ENCODE measurements at places on chromosomes 5 and 9.

- no peak for DNase-seq
These were observed 190.1 kb downstream of the ESM1 start for GRCh38 chr5:54795284-54795683.

DNA sequence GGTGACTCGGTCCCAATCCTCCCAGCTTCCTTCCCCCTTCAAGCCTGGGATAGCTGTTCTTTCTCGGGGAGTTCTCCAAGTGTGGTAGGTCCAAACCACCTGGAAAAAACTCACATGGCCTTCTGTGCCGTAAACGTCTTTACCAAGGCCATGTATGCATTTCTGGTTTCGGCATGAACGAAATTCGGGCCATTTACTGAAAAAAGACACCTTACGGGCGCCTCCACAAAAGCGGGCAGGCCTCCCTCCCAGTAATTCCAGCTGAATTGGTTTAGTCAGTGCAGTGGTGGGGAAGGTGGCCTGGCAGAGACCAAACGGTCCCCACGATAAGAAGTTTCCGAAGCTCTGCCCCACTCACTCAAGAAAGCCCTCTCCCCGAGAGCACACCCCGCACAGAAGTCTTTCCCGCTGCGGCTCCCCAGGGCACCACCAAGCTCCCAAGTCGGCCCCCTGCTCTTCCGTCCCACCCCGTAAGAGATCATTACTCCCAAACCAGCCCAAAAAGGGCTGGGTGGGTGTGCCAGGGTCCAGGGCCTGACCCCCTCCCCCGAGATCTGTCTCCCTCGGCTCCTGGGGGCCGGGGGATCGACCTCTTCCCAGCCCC lies 86.3 kb upstream of the MELK start:
- peak; percentile 26 for DNase-seq

DNA sequence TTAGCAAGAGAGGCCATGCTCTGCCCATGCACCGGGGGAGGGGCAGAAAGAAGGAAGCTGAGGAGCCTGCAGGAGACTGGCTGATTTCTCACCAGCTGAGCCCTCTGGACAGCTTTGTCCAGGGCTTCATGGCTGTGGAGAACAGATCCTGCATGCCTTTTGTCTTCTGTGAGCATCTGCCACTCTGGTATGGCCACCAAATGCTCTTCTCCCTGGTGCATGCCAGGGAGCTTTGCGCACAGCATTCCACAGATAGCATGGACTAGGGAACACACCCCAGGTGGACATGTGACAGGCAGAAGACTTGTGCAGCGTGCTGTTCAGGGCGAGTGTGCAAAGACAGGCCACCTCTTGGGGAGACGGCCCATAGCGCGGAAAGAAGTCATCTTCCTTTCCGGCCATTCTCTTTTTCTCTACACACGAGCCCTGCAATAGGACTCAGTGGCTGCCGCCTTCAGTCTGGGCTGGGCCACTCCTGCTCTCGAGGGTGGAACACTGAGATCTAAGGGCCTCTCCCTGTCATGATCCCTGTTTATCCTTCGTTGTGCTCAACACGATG lies 56.7 kb downstream of the GADD45G start:
- DNase-seq: peak; percentile 50

- DNase-seq: no peak
These were observed 58.6 kb upstream of the FRRS1L start for GRCh38 chr9:109225629-109226028.

- DNase-seq: no peak
These were observed 15.5 kb upstream of the FSD1L start for GRCh38 chr9:105432247-105432842.

DNA sequence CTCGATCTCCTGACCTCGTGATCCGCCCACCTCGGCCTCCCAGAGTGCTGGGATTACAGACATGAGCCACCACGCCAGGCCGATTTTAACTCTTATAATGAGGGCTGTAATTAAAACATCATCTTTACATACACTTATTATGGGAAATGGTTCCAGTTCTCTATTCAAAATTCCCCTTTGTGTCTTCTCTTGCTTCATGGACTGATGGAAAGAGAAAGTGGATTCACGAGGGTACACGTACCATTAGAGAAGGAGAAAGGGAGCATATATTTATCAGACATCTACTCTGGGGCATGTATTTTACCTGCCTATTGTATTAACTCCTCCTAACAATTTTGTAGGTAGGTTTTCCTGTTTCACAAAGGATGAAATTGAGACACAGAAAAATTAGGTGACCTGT lies 31.1 kb downstream of the PTGS1 start:
- DNase-seq: no peak

- DNase-seq: no peak
These were observed 257.8 kb downstream of the GOLPH3 start for GRCh38 chr5:31916327-31916726.

DNA sequence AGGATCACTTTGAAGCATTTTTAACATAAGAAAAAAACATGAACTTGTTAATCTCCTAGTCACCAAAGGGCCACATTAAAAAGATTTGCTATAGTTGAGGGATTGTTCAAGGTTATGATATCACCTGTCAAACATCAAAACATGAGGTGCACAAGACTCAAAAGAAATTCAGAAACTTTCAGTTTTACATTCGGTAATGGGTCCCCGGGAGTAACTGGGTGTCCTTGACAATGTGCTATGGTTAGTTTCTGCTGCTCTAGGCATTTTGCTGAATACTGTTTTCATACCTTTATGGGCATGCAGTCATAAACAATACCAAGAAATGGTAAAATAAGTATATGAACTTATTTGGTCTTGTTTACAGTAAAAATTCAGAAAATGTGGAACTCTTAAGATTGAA lies 92.8 kb upstream of the EDIL3 start:
- DNase-seq: no peak

DNA sequence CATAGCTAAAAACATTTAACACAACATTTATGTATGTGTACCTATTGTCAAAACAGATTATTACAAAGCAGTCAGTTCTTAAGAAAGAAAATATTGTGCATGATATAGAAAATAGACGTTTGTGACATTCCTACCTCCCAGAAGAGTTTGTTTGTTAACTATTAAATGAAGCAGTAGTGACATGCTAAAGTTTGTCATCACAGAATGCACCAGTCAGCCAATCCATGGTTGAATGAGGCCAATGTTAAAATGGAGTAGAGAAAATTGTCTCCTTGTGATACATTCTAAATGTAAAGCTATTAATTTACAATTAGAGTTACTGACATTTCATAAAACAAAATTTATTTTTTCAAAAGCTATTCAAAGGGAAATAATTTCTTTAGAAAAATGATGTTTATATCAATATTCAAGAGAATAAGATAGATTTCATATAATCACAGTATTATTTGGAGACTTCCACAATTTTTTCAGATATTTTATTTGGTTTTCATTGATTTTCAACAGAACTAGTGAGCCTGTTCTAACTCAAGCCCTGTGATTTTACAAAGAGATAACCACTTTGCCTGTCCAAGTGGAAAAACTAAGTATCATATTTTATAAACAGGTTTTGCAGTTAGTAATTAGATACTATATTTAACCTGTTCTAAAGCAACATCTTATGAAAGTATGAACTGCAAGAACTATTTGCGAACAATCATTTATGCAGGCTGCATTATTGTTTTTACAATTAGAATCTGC lies 176.8 kb downstream of the ISL1 start:
- no peak for DNase-seq

DNA sequence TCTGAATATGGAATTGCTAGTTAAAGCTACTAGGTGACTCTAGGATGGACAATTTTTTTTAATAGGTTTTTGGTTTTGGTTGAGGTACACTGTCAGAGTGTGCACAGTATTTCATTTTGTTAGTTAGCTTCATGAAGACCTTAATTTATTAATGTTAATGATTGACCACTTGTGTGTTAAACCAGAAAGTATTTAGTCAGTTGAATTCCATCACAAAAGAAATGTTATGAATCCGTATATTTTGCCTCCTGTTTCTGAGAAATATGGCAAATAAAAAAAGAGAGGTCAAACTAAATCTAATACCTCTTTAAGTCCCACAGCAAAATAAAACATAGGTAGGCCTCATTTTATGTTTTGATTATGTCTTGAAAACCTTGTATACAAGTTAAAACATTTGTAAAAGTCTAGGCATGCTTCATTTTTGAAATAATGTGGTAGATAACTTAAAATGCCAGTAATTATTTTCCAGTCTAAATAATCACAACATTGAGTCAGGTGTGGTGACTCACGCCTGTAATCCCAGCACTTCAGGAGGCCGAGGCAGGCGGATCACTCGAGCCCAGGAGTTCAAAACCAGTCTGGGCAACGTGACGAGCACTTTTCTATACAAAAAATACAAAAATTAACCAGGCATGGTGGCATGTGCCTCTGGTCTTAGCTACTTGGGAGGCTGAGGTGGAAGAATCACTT lies 50.8 kb downstream of the ITGA1 start:
- DNase-seq: no peak

DNA sequence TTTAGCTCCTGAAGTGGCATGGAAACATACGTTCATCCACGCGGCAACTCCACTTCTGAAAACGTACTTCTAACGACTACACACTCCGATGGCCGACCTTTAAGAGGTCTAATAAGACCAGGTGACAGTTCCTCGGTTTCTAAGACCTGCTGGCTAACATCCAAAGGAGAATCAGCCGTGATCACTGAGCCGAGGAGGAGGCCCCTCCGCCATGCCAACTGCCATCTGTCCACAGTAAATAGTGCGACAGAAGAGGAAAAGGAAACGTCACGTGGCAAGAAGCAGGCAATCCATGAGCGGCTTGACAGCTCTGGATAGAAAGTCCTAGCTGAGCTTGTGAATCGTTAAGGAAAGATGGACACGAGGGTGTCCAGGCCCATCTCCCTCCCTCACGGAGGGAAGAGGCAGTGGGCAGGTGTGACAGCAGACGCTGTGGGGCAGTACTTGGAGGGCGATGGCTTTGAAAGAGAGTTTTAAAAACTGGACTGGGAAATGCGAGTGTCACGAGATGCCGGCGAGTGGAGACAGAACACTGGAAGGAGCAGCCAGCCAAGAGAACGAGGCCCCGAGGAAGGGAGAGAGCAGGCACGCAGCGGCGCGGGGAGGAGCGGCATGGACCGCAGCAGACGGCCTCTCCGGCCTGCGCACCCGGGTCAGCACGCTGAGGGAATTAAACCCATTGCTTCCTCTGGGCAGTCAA lies 66.7 kb upstream of the TBC1D9B start:
- peak; percentile 31 for DNase-seq

DNA sequence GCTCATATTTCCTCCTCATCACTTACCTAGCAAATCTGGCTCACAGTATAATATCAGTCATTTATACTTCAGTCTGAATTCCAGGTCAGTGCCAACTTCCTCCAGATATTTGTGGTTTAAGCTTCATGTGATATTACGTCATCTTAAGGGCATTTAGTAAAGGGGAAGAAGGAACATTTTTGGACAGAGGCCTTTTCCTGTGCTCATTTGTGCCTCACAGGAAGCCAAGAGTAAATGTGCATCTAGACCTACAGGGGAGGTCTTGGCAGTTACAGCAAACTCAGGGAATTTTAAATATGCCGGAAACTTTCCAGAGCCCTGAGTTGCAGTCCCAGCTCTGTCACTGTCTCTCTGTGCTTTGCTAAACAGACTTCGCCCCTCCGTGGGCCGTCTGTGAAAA lies 12.3 kb upstream of the KCNIP1 start:
- DNase-seq: peak; percentile 47

GRCh38 chr9:15277400-15278090 lies 29.5 kb downstream of the TTC39B start:
- no peak for DNase-seq

- no peak for DNase-seq
These were observed 40.7 kb downstream of the HRH2 start for GRCh38 chr5:175698401-175699115.

- no peak for DNase-seq
These were observed 47.5 kb downstream of the PBX3 start for GRCh38 chr9:125794708-125795107.

DNA sequence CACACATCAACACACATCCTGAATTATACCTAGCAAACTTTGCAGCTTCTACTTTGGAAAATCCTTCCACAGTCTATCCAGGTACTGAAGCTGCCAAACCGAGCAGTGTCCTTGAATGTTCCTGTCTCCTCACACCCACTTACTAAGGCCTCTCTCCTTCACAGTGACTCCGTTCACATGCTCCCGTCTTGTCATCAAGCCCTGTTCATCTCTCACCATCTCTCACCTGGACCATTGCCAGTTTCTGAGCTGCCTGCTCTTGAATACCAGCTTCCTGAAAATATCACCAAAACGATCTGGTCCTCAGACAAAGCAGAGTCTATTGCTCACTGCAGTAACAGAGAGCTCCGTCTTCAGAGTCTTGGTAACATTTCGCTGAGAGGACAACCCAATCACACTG lies 57.4 kb downstream of the GCNT1 start:
- DNase-seq: peak; percentile 31

GRCh38 chr9:93059011-93059714 lies 662 bp downstream of the SUSD3 start:
- DNase-seq: no peak

DNA sequence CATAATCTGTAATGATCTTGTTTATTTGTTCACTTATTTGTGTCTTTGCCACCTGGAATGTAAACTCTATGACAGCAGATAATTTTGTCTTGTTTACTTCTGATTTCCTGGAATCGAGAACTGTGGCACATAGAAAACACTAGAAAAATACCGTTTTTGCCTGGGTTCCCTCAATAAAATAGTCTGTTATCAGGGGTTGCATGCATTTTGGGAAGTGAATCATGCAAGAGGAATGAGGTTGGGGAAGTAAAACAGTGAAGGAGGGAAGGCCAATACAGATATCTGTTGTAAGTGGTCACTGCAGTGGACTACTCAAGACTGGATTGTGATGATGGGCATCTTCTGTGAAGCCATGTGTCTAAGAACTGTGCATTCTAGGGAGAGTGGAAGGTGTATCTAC lies 45.2 kb upstream of the IL6ST start:
- DNase-seq: no peak

DNA sequence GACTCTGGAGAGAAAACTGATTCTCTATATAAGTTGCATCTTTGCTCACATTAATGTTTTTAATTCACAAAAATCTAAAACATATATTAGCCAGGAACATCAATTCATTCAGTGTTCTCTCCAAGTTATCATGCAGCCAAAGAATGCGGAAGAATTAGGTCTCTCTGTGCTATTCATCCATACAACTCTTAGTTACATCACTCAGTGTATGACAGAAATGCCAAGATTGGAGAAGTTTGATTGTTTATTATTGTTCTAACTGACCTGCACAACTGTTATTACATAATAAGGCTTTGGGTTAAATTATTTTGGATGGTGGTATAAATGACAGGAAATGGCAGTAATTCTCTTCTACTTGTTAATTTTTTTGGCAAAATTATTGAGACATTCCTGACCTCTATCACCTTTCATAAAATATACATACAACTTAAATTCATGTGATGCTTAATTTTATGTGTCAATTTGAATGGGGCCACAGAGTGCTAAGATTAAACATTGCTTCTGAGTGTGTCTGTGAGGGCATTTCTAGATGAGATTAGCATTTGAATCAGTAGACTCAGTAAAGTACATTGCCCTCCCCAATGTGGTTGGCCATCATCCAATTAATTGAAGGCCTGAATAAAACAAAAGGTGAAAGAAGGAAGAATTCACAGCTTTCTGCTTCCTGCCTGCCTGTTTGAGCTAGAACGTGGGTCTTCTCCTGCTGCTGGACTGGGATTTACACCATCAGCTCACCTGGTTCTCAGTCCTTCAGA lies 70.2 kb downstream of the NR2F1-AS1 start:
- DNase-seq: no peak

Measured in body of pancreas (tissue), 4 donors.